GM12878 (cell line): ENCODE measurements at places on chromosomes 6 and 20. TPM values are rescaled to one million over a fixed set of nuclear protein-coding genes. Genes with fewer than 3 reads are reported as not detected.

The PCK1 gene
- 0.33 and 0.56 TPM in 2 replicates for total RNA-seq

The CRIP3 gene
- total RNA-seq, result 1.6 and 2.2 TPM in 2 replicates

The PLA2G7 gene
- total RNA-seq, result not detected in 2 replicates

The FOXC1 gene
- 1.5 and 1.7 TPM in 2 replicates for total RNA-seq

The OR12D3 gene
- not detected in 2 replicates for total RNA-seq

The DTD1 gene
- total RNA-seq, result 60.3 and 62.1 TPM in 2 replicates

The LY6G6F gene
- not detected in 2 replicates for total RNA-seq

The CFB gene
- total RNA-seq, result 0.44 and 0.72 TPM in 2 replicates

The CAPN11 gene
- 0.29 and 0.44 TPM in 2 replicates for total RNA-seq

The NRN1 gene
- total RNA-seq, result 0.13 and 0.37 TPM in 2 replicates

The TCF21 gene
- total RNA-seq, result 0.08 TPM in 1 of 2 replicates, not detected in the other

The EYS gene
- not detected in 2 replicates for total RNA-seq

The NR2E1 gene
- total RNA-seq, result not detected in 2 replicates

The ATP6V1G2 gene
- total RNA-seq, result 2.5 and 3.5 TPM in 2 replicates

The NKX2-2 gene
- total RNA-seq, result not detected in 2 replicates

The CABLES2 gene
- 14.9 and 15.2 TPM in 2 replicates for total RNA-seq

The C20orf141 gene
- not detected in 2 replicates for total RNA-seq

The ANKRD66 gene
- total RNA-seq, result not detected in 2 replicates

The HINT3 gene
- 6.6 and 7.0 TPM in 2 replicates for total RNA-seq

The TP53TG5 gene
- not detected in 2 replicates for total RNA-seq

The PPARD gene
- total RNA-seq, result 12.2 and 12.3 TPM in 2 replicates

The KIF13A gene
- total RNA-seq, result 0.26 and 0.53 TPM in 2 replicates

The PARD6B gene
- 4.3 and 4.7 TPM in 2 replicates for total RNA-seq

The PPIL4 gene
- total RNA-seq, result 13.1 and 14.7 TPM in 2 replicates
